Islet precursor cell (in vitro differentiated cells): ENCODE measurements at places on chromosomes 12 and 14.

- no peak for DNase-seq
These were observed 43.0 kb upstream of the BDKRB2 start for GRCh38 chr14:96161636-96162035.

GRCh38 chr14:100322138-100322957 lies 791 bp upstream of the SLC25A47 start:
- DNase-seq, result no peak

DNA sequence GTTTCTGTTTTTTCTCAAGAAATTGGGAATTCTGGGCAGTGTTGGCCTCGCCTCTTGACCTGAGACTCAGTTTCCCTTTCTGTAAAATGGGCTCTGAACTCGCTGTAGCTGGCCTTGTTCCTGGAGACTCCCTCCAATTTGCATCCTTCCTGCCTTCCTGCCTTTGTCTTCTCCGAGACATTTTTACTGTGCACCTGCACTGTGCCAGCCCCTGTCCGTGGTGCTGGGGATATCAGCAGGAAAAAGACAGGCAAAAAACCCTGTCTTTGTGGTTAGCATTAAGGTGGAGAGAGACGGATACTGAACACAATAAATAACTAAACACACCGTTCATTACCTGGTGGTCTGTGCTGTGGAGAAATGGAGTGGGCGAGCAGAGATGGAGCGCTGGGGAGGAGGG lies 129.8 kb downstream of the AACS start:
- DNase-seq, result peak; percentile 74

DNA sequence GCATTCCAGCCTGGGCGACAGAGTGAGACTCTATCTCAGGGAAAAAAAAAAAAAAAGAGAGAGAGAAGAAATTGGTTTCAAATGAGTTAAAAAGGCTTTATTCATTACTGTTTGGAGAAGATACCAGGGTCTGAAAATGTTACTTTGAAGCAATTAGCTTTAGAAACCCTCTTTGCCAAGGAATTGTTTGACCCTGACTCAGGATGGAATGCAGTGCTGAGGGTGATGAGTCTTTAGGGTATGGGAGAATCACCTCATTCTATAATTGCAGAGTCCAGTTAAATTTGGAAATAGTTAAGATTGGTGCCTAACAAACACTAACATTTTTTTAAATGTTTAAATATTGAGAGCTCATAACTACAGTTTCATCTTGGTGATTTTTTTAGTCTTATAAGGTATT lies 13.3 kb downstream of the RAP1B start:
- DNase-seq, result peak; percentile 59

GRCh38 chr14:23071921-23072539 lies 14.7 kb upstream of the CDH24 start:
- peak; percentile 87 for DNase-seq

GRCh38 chr14:105867961-105868599 lies 341.7 kb downstream of the TMEM121 start:
- DNase-seq, result peak; percentile 31

- no peak for DNase-seq
These were observed 121.5 kb downstream of the CAPZA3 start for GRCh38 chr12:18859400-18859799.

DNA sequence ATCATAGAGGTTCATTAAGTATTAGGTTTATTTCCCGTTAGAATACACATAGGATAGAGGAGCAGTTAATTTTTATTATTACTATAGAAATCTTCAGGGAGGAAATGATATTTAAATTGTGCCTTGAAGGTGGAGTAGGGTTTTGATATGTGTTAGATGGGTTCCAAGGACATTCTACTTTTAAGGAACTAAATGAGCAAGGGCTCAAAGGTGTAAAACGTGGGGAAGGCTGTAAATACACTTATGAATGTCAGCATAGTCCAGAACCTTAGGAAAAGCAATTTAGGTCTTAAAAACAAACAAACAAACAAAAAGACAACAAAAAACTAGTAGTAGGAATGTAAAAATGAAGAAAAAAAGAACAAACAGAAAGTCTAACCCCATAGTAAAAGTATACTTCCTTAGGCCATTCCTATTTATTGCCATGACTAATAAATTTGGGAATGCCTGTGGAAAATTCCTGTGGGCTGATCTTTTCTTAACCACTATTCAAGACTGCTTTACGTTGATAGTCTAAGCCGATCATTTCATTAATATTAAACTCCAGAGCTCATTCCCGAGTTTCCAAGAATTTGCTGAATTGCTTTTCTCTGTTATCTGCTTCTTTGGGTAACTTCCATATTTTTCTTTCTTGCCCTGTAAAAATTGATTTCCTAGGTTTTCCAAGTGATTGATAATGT lies 180.3 kb downstream of the RAD51B start:
- DNase-seq, result no peak

- DNase-seq, result no peak
These were observed 238.7 kb upstream of the OR4E1 start for GRCh38 chr14:21912367-21912766.

GRCh38 chr12:106248312-106248845 lies 559 bp upstream of the CKAP4 start:
- peak; percentile 79 for DNase-seq

GRCh38 chr14:95651028-95651427 lies 35.2 kb upstream of the TCL1B start:
- no peak for DNase-seq

GRCh38 chr14:93107453-93107852 lies 8.3 kb downstream of the ITPK1 start:
- no peak for DNase-seq

- DNase-seq, result no peak
These were observed 421.0 kb downstream of the RPL10L start for GRCh38 chr14:46230540-46230939.

- DNase-seq, result peak; percentile 92
These were observed 634 bp downstream of the MED13L start for GRCh38 chr12:116276652-116277466.
